ENCODE measurements at places on chromosomes 13 and 19. TPM values are rescaled to one million over a fixed set of nuclear protein-coding genes. Genes with fewer than 3 reads are reported as not detected.

The KHSRP gene
- total RNA-seq: 82.6 TPM

The CD209 gene
- not detected for total RNA-seq

The COMP gene
- 8.7 TPM for total RNA-seq

The PCP2 gene
- not detected for total RNA-seq

The GNA15 gene
- 0.19 TPM for total RNA-seq

The PLEKHA4 gene
- 17.2 TPM for total RNA-seq

The SMIM24 gene
- not detected for total RNA-seq

The ZNF43 gene
- 4.8 TPM for total RNA-seq

The GRK1 gene
- total RNA-seq: not detected

The THSD1 gene
- 6.9 TPM for total RNA-seq

The RAVER1 gene
- 5.5 TPM for total RNA-seq

The ADAT3 gene
- total RNA-seq: 1.7 TPM

The SIGLECL1 gene
- not detected for total RNA-seq

The PRKCG gene
- total RNA-seq: 0.19 TPM
